AG20443 (cell line): ENCODE measurements at places on chromosomes 3 and 15.

DNA sequence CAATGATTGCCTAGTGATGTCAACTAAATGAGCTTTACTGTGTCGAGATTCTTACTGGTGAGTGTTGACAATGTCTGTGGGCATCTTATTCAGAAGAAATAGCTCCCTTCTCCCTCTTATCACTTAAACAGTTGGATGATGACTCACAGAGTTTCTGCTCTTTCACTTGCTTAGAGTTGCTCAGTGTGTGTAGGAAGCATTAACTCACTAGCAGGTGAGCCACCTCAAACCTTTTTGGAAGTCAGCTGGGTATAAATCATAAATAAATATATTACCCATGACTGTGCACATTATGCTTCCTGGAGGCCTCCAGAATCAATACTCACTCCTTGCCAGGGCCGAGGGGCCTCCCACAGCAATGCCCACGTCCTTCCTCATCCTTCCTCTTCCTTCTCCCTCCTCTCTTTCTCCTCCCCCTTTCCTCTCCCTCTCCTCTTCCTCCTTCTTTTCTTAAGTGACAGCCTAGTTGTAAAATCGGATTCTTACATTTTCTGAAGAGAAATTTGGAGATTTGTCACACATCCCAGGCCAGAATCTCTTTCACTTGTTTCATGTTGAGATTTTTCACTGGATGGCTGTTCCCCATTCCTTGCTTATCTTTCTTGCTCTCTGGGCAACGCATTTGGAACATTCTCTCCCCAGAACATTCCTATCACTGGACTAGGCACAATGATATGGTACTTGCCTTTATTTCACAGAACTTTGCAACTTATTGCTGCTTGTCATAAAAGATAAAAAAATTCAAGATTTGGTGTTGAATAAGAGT, 17.5 kb downstream of the SHC4 start:
- DNase-seq: no peak

GRCh38 chr15:88932271-88932874, 19.2 kb upstream of the MFGE8 start:
- DNase-seq: peak; percentile 25

GRCh38 chr15:74375303-74375693, 7.9 kb upstream of the CYP11A1 start:
- peak; percentile 82 for DNase-seq

GRCh38 chr15:31352339-31352751, 25.7 kb downstream of the KLF13 start:
- peak; percentile 30 for DNase-seq

GRCh38 chr3:169453256-169454059, 210.1 kb downstream of the MECOM start:
- no peak for DNase-seq

- DNase-seq: no peak
Observed at GRCh38 chr3:52290596-52291507, 3.2 kb downstream of the GLYCTK start.

GRCh38 chr3:36908647-36909180, 36.1 kb downstream of the TRANK1 start:
- DNase-seq: no peak

DNA sequence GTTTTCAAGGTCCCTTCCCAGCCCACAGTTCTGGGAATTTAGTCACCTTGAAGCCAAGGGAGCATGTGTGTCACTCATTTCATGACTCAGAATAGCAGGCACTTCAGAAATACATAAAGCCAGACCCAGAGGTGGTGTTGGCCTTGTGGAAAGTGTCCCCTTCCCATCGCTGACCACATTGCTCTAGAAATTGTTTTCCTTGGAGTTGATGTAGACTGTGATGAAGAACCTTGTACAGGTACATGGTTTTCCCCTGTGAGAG, 158.8 kb downstream of the SLCO3A1 start:
- DNase-seq: no peak

DNA sequence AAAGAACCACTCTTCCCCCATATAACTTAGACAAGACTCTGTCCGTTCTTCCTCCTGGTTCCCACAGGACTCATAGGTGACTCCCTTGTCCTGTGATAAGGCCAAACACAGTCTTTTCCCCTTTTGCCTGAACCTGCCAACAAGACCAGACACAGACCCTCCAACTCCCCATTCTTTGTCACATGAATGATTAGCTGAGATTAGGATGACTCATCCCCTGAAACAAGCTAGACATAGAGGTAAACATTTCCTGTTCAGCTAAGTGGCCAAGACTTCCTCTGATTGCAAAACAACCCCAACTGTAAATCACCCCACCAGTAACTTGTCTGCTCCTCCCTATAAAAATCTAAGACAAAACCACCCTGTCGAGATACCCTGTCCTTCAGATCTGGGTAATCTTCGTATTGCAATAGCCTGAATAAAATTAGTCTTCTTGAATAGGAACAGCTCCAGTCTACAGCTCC, 11.4 kb upstream of the HTR3E start:
- no peak for DNase-seq

GRCh38 chr3:23915537-23916108, 1.2 kb downstream of the NKIRAS1 start:
- no peak for DNase-seq

DNA sequence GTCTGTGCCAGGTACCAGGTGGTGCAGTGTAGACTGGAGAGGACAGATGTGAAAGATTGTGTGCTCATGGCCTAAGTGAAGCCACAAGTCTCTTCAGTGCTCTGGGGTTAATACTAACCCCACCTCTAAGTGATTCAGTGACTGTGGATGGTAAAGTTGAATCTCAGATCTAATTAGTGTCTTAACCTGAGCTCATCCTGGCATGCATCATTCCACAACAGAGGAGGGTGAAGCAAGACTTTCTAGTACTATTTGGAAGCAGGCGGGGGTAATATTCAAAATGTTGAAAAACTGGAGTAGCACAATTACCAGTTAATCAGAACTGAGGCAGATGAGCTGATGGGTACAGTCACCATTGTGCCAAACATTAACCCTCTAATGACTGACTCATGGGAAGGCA, 2.8 kb upstream of the MESD start:
- no peak for DNase-seq

- DNase-seq: no peak
Observed at GRCh38 chr15:90259524-90259923, 5.9 kb upstream of the NGRN start.

GRCh38 chr15:88177451-88177850, 79.1 kb downstream of the NTRK3 start:
- no peak for DNase-seq

DNA sequence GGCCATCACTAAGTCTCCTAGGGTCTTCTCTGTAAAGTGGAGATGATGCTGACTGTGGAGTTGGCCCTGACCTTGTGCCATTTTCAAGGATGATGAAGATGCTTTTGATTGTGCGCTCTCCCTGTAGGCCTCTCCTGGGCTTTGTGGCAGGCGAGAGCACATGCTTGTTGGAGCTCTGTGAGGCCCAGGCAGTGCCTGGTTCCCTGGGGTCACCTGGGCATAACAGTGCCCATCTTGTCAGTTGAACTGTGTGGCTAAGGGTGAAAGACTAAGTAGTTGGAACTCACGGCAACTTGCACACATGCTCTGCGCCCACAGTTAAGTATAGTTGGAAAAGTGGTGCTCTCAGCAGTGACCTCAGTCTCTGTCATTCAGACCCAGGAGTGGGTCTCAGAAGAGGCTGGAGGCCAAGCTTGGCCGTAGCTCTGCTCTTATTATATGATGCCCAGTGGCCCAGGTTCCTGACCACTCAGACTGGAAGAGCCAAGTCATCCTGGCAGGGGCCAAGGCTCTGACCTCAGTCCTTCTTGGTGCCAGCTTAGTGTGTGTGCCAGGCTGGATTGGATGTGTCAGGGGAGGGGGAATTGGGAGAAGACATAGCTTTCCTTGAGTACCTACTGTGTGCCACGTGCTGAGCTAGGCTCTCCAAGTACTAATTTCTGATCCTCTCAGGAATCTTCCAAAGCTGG, 154.6 kb downstream of the EEFSEC start:
- no peak for DNase-seq

GRCh38 chr3:66738625-66739365, 238.0 kb upstream of the LRIG1 start:
- no peak for DNase-seq

DNA sequence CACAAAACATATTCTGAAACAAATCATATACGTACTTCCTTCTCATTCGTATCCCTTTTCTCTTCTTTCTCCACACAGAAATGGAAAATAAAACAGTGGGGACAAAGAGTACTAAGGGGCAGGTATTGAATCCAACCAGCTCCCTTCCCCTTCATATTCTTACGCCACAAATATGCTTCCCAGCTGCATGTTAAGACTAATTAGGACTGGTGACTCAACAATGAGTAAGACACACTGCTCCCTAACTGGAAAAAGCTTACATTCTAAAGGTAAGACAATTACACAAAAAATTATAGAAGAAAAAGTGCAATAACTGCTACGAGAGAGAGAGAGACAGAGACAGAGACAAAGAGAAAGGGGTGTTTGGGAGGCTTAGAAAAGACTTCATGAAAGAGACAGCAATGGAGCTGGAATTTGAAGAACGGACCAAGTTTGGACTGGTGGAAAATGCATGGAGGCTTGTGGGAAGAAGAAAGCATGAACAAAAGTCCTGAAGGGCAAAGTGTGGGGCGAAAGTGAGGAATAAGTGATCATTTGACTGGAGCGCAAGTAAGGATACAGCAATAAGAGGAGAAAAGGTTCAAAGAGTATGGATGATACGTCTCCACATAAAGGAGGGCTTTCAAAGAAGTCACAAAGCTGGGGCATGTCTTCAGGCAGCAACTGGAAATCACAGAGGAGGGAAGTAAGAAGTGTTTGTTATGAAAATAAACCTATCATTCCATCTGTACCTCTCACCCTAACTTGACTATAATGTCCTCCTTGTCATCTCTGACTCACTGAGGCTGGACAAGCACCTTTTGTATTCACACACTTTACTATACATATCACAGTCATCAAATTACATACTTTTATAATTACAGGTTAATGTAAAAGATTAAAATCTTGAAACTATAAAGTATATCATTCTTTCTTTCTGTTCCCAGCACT, 49.2 kb downstream of the RYK start:
- peak; percentile 69 for DNase-seq

- no peak for DNase-seq
Observed at GRCh38 chr3:40152482-40153133, 156.9 kb upstream of the EIF1B start.

GRCh38 chr3:50484722-50485121, 18.7 kb downstream of the CACNA2D2 start:
- DNase-seq: no peak

DNA sequence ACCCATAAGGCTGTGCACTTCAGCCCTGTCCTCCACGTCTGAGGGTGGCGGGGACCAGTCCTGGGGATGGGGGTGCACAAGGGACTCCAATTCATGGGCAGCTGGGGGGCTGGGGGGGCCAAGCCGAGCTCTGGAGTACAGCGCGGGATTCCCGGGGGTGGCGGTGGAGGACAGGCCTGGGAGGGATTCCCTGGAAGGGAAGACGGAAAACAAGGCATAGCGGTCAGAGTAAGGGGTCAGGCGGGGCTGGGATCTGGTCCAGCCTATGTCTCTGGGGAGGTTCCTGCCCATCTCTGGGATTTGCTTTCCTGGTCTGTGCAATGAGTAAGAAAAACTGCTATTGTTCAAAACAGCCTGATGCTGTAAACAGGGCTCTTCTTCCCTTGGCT, 8.1 kb upstream of the IGDCC3 start:
- DNase-seq: no peak
